ENCODE measurements at places on chromosomes 4 and X.

DNA sequence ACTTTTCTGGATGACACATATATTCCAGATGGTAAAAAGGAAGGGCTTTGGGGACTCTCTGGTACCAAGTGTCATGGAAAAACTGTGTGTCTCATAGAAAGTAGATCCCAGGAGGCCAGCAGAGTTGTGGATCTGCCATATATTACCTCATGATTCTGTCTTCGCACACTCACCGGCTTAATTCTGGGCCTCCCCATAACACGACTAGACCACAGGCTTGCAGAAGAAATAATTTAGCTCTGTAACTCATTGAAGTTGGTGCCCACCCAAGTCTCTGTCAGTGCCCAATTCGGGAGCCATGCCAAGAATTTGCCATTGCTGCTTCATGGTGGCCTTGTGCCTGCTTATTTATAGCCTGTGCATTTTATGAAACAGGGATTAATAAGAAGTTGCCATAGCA is 104.5 kb downstream of the AR start:
- DNase-seq = no peak

DNA sequence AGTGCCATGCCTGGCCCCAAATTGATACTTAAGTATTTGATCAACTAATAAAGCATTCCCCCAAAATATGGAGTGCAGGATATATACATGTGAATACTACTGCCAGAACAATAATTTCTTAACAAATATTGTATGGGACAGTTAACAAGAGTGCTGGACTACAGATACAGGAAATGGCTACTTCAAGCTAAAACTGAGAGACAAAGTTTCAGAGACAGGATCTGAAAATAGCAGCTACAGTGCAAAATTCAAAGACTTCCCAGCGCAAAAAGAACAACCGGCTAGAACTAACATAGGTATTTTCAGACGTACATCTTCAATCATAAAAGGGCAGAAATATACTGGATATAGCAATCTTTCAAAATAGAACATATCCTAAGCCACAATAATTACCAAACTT is 6.3 kb downstream of the ATRX start:
- DNase-seq = no peak

- no peak for DNase-seq
Observed at GRCh38 chrX:37692918-37693317, 7.3 kb downstream of the XK start.

GRCh38 chr4:21879187-21879586 is 69.4 kb downstream of the KCNIP4 start:
- DNase-seq = no peak

GRCh38 chr4:85496933-85497332 is 22.0 kb downstream of the ARHGAP24 start:
- no peak for DNase-seq

DNA sequence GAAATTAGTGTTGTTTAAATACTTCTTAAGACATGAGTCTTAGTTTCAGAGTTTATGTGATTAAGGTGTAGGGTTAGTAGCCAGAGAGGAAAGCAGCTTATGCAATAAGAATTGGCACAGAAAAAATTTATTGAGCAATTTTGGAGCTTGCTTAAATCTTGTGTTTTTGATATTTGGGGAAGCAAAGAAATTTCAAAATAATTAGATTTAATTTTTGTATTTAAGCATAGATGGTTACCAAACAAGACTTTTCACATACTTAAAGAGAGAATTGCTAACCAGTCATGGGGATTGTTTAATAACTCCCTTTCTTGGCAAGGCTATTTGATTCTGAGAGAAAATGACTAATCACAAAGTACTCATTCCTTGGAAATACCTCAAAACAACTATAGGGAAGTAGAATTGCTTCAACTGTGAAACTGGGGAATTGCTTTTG is 202.0 kb upstream of the GRID2 start:
- DNase-seq = no peak

- no peak for DNase-seq
Observed at GRCh38 chr4:88967883-88968331, 89.1 kb downstream of the FAM13A start.

DNA sequence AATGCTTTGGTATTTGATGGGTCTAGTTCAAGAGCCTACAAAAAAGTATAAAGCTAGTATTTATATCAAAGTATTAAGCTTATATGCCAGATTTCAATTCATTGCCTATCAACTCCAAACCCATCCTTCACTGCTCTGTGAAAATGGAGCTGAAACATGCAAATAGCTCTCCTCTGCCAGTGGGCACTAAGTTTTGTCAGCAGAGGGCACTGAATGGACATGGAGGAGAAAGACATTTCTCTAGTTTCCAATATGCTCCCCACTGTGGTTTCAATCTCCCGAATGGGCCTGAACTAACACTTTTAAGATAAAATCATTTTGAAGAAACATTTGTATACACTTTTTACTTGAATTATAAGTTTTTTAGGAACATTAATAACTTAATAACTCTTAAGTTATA is 12.4 kb downstream of the PPID start:
- no peak for DNase-seq

DNA sequence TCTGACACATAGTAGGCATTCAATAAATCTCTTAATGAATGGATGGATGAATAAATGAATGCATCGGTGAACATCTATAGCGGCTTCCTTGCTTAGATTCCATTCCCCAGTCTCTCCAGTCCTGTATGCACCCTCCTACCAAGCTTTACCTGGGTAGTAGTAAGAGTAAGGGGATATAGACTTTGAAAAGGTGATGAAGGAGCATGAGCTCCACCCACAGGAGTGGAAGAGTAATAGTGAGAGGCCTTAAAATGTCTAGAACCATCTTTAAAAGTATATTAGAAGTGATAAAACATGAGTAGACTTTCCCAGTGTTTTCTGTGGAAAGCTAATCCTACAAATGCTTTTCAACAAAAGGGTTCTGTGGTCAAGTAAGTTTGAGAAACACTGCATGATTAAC is 35.5 kb upstream of the GPC3 start:
- DNase-seq = no peak

- no peak for DNase-seq
Observed at GRCh38 chr4:139934708-139935195, 219.2 kb downstream of the MAML3 start.

GRCh38 chr4:82708982-82709381 is 89.6 kb downstream of the SCD5 start:
- no peak for DNase-seq

DNA sequence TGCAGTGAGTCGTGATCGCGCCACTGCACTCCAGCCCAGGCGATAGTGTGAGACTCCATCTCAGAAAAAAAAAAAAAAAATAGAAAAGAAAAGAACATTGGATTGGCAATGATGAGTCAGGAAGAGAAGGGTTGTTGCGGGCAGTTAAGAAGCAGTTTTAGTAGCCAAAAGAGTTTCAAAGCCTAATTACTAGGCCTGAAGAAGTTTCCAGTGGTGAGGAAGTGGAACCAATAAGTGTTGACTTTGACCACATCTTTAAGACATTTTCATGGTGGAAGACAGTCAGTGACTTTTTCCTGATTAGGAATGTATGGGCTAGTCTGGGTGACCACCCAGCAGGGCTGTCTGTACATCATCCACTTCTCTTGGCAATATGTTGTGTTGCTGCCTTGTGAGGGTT is 442.3 kb downstream of the AFF2 start:
- DNase-seq = no peak

GRCh38 chrX:22300130-22300529 is 27.4 kb downstream of the CBLL2 start:
- peak; percentile 62 for DNase-seq

DNA sequence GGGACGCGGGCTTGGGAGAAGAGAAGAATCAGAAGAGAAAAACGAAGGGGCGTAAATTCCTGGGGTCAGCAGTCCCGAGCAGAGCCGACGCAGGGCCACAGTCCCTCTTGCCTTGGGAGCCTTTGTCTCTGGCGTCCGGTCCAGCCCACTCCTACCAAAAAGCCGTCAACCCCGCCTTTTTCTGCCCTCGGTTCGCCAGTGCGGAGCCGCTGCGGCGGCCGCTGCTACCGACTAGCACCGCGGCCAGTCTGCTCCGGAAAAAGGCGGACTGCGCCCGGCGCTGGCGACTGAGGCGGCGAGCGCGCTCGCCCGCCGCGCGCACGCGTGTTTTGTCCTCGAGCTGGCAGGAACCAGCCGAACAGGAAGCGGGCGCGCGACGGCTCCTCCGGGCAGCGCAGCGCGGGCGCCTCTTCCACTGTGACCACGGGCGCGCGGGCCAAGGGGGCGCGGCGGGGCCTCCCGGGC is 502 bp downstream of the HNRNPDL start:
- no peak for DNase-seq

- DNase-seq = no peak
Observed at GRCh38 chrX:29196501-29196900, 609.3 kb downstream of the IL1RAPL1 start.

DNA sequence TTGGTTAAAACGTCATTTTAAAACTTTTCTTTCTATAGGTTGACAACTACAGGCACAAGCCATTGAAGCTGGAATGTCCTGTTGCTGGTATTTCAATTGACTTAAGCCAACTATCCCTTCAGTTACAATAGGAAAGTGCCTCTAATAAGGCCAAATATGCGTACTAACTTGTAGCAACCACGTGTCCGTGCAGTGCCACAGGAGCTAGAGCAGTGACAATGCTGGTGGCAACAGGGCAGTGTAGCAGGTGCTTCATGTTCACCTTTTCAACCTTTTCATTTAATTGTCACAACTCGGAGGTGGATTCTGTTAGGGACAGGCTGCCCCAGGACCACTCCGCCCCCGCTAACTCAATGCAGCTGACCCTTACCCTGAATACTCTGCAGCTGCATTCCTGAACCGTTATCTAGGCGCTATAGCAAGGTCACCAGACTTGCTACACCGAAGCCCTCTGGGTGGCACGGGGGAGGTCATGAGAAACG is 37.7 kb downstream of the ERVMER34-1 start:
- DNase-seq = no peak

DNA sequence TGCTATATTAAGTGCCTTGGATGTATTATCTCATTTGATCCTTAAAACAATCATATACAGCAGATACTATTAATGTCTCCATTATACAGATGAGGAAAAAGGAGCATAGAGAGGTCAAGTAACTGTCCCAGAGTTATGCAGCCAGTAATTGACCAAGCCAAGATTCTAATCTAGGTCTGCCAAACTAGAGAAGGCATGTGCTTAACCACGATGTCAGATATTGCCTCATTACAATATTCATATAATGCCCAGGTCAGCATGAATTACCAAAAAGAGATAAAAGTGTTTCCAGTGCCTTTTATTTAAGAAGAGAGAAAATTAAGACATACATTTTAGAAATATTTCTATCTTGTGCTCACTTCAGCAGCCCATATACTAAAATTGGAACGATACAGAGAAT is 7.1 kb downstream of the ARHGEF6 start:
- no peak for DNase-seq

DNA sequence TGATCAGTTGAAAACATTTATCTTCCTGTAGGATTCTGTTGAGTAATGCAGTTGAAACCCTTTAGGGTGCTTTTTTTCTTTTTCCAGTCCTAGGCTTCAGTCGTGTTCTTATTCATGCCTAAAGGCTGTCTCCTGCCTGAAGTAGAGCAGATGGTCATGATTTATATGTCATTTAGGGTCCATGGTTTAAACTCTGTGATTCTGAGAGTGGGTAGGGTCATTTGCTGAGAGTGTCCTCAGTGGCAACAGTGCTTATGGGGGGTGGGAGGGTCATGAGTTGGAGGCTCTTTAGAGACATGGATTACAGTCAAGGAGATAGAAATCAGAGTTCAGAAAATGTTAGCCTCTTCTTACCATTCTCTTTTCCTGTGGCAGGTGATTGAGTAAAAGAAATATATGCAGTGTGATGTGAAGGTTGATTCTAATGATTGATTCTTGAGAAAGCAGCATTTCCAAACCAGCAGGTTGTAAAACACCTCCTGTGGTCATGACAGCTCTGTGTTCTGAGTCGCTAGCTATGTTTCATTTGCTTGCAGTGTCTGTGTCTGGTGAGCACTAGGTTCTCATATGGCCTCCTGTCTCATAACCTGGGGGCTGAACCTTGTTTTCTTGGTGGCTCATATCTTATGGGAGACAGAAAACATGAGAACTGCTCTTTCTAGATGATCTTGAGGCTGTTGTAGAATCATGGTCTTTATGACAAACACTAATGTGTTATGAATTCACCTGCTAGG is 60.4 kb downstream of the JADE1 start:
- no peak for DNase-seq

DNA sequence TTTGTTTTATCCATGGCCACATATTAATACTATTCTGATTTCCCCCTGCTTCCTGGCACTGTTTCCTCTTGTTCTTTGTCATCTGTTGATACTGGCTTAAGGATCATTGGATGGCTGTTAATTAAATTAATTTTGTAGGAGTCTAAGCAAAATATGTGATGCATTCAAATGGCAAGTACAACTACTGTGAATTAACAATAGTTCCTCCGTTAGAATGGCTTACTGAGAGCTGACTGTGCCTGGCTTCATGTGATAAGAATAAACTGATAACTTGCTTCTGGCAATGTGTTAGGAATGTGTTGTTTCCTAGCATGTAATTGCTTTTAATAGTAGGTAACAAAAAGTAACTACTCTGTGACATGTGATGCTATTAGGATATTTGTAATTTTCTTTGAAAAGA is 98.5 kb downstream of the RPA4 start:
- DNase-seq = no peak

GRCh38 chrX:153400146-153401132 is 711 bp downstream of the PNMA6E start:
- DNase-seq = no peak

DNA sequence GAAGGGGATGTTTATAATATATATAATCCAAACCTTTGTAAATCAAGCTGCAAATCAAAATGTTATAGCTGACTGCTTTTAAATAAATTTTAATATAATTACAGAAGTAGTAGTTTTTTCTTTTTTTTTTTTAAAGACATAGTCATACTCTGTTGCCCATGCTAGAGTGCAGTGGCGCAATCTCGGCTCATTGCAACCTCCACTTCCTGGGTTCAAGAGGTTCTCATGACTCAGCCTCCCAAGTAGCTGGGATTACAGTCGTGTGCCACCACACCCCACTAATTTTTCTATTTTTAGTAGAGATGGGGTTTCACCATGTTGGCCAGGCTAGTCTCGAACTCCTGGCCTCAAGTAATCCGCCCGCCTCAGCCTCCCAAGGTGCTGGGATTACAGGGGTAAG is 178.7 kb downstream of the FBXW7 start:
- no peak for DNase-seq

- DNase-seq = no peak
Observed at GRCh38 chr4:128524311-128524710, 236.7 kb upstream of the PGRMC2 start.

DNA sequence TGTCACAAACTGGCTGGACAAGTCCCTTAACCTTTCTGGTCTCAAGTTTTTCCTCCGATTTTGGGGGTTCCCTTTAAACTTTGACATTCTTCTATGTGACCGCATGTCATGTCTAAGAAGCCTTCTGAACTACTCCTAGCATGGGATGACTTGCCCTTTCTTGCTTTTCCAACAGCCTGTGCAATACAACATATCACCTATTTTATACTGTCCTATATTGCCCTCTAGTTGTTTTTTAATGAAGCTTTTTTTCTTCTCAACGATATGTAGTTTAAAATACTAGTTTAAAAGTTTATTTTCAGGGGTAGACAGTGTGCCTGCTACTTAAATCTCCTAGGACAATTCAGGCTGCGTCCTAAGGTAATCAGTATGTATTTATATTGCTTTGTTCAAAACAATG is 1.0 kb upstream of the IGBP1 start:
- DNase-seq = no peak

Measured in cerebellar nuclear complex (tissue), 1 donor.